ENCODE measurements at places on chromosomes 7 and 10.

DNA sequence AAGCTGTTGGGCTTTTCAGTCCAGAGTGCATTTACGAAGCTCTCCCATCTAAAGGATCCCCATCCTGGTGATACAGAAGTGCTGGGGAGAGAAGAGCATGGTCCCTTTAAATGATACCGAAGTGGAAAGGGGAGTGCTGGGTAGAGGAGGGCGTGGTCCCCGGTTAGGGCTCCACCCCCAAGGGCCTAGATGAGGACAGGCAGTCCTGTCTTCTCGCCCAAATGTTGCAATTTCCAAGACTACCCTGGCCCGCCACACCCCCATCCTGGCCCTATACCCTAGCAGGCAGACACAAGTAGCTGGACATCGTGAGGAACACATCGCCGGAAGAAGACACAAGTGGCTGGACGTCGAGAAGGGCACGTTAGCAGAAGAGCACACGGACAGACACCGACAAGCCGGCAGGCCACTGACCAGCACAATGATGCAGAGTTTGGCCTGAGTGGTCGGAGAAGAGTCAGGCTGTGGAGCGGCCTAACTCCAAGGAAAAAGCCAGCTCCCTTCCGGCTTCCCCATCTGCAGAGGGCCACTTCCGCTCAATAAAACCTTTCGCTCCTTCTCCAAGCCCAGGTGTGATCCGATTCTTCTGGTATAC is 439.5 kb upstream of the NRP1 start:
- no peak for DNase-seq

DNA sequence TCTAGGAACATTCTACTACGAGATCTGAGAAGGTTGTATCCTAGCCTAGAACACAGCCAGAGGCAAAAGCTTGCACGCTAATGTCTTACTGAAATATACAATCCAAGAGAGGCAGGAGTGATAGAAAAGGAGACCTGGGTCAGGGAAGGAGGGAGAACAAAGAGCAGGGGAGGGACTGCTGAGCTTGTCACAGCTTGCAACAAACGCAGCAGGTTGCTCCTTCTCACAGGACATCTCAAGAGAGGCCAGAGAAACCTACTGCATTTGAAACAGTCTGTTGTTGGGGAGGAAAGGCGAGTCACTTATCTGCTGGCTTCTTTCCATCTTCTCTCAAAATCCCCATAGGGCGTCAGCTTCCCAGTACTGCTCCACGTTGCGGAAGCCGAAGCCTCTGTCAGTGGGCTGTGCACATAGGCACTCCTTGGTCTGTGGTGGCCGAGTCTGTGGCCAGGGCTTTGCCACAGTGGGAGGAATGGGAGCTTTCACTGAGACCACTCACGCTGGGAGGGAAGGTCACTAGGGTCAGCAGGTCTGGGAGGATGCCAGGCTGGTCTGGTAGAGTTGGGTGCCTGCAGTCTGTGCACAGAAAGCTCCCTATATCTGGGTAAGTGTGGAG is 25.8 kb upstream of the GPNMB start:
- no peak for DNase-seq

- DNase-seq = no peak
These were observed 123.8 kb upstream of the STARD3NL start for GRCh38 chr7:38054199-38054598.

DNA sequence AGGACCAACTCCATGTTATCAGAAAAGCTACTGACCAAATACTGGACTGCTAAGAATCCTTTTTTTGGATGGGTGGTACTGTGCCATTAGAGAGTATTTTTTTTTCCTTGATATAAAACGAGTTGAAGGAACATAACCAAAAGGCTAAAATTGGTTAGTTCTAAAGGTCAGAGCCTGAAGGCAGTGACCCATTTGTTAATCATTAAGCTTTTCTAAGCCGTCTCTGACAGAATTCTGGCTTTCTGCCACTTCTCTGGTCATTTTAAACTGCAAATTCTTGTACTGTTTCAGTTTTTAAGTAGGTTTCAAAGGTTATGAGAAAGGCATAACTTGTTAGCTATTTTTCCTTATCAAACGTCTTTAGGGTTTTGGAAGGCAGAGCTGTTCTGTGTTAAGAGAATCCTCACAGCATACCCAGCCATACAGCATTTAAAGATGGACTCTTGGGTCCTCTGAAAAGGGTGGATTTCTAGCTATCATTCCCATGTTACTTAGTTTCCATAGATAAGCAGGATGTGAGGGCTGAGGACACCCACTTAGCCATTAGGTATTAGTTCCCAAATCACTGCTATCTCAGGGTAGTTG is 196.8 kb downstream of the RNLS start:
- no peak for DNase-seq

DNA sequence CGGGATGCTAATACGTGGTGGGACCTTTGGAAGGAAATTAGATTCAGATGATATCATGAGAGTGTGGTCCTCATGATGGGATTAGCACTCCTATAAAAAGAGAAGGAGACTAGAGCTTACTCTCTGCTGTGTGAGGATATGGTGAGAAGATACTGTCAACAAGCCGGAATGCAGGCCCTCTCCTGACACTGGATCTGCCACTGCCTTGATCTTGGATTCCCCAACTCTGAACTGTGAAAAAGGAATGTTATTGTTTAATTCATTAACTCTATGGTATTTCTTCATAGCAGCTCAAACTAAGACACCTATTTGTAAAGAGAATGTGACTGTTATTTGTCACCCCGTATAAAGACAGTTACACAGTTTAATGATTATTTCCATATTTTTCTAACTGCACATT is 1227.5 kb upstream of the C7orf33 start:
- no peak for DNase-seq

GRCh38 chr10:10910634-10911033 is 107.0 kb upstream of the CELF2 start:
- no peak for DNase-seq

GRCh38 chr10:111338035-111338434 is 261.2 kb downstream of the ADRA2A start:
- no peak for DNase-seq

GRCh38 chr7:151243045-151243349 is 5.5 kb downstream of the SMARCD3 start:
- no peak for DNase-seq

DNA sequence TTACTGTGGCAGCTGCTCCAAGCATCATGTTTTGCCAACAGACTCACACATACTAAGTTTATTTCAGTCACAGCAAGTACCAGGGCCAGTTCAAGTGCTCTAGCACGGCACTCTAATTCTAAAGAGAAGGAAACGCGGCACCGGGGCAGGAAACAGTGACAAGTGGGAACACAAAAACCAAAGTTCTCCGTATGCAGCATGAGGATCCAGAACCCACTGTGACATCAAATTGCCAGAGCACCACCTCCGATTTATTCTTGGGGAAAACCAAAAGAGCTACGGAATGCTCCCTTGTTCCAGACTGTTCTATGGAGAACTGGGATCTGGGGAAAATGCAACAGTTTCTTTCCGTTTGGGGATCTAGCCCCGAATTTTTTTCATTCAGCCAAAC is 448 bp upstream of the PTER start:
- DNase-seq = no peak

- DNase-seq = peak; percentile 21
These were observed 128.5 kb downstream of the KIF20B start for GRCh38 chr10:89829887-89830269.

Data from HL-60 (cell line).